ENCODE measurements at places on chromosomes 3 and 15.

GRCh38 chr3:126081618-126082361, 2.1 kb downstream of the SLC41A3 start:
- DNase-seq: peak; percentile 29

DNA sequence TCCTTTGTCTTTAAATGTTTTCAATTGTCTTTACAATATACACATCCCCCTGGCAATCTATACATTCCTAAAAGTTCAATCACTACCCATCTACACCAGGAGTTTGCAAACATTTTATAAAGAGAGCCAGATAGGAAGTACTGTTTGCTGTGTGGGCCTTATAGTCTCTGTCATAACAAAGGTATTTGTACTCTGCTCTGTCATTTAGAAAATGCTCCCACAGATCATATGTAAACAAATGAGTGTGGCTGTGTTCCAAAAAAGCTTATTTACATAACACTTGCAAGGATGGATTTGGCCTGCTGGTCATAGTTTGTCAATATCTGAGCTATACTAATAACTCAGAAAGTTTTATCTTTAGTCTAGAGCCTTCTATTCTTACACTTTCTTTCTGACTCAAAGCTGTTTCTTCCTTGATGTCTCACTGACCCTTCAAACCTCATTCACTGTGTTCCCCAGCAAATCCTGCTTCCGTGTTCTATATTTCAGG, 511.9 kb downstream of the GBE1 start:
- no peak for DNase-seq

GRCh38 chr15:68303560-68304436, 26.3 kb downstream of the FEM1B start:
- DNase-seq: no peak

DNA sequence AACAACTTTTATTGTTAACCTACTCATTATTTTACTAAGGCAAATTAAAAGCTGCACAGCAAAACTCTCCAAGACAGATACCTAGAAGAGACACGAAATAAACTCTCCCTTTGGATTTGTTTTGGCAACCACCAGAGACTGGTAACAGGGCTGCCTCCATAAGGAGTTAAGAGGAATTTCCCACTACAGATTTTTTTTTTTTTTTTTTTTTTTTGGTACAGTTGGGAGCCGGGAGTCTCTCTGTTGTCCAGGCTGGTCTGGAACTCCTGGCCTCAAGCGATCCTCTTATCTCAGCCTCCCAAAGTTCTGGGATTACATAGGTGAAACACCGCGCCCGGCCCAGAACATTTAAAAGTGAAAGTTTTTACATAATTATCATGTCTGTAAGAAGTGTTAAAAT, 73.6 kb upstream of the VGLL4 start:
- DNase-seq: no peak

- DNase-seq: peak; percentile 54
These were observed 1.3 kb upstream of the CHRNB4 start for GRCh38 chr15:78642331-78642730.

DNA sequence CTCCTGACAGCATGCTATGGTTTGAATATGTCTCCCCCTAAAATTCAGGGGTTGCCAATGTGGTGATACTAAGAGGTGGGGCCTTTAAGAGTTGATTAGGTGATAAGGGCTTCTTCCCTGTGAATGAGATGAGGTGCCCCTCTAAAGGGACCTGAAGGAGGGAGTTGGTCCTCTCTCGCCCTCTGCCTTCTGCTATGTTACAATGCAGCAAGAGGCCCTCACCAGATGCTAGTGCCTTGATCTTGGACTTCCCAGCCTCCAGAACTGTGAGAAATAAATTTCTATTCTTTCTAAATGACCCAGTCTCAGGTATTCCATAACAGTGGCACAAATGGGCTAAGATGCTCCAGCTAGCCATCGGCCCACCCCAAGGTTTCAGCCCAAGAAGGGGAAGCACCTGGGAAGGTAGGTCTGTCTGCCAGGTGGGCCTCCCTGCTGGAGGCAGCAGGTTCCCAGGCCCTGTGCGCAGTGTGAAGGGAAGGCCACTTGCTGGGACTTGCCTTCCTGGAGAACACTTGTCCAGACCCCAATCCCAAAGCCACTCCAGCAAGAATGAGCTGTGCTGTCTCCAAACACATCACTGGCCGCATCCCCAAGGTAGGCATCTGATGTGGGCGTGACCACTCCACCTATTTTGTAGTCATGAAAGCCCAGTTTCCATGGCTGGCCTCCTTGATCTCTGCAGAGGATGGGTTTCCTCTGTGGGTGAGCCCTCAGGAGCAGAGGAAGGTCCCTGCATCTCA, 9.0 kb downstream of the TGM4 start:
- no peak for DNase-seq

- DNase-seq: no peak
These were observed 302.2 kb upstream of the CTDSPL start for GRCh38 chr3:37559461-37559860.

GRCh38 chr3:65785065-65785645, 253.6 kb downstream of the MAGI1 start:
- DNase-seq: peak; percentile 39

GRCh38 chr3:18062657-18063025, 320.2 kb upstream of the TBC1D5 start:
- DNase-seq: no peak

DNA sequence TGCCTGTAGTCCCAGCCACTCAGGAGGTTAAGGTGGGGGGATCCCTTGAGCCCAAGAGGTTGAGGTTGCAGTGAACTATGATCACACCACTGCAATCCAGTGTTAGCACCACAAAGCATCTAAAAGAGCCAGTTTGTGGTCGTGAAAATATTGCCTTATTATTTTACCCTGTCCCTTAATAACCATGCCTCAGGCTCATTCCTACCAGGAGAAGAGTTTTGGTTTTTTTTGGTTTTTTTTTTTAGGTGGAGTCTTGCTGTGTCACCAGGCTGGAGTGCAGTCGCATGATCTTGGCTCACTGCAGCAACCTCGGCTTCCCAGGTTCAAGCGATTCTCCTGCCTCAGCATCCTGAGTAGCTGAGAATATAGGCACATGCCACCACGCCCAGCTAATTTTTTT, 17.9 kb upstream of the AVEN start:
- DNase-seq: no peak

DNA sequence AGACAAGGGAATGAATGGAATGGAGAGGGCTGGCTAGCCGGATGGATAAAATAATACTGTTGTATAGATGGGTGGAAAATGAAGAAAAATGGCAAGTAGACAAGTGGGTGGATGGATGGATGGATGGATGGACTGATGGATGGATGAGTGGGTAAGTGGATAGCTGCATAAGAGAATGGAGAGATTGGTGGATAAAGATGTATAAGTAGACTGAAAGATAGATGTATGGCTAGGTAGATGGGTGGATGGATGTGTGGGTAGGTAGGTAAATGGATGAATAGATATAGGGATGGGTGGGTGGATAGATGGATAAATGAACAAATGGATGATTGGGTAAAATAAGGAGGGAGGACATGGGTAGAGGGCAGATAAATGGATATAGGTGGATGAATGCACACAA, 13.9 kb downstream of the CPNE9 start:
- DNase-seq: no peak

DNA sequence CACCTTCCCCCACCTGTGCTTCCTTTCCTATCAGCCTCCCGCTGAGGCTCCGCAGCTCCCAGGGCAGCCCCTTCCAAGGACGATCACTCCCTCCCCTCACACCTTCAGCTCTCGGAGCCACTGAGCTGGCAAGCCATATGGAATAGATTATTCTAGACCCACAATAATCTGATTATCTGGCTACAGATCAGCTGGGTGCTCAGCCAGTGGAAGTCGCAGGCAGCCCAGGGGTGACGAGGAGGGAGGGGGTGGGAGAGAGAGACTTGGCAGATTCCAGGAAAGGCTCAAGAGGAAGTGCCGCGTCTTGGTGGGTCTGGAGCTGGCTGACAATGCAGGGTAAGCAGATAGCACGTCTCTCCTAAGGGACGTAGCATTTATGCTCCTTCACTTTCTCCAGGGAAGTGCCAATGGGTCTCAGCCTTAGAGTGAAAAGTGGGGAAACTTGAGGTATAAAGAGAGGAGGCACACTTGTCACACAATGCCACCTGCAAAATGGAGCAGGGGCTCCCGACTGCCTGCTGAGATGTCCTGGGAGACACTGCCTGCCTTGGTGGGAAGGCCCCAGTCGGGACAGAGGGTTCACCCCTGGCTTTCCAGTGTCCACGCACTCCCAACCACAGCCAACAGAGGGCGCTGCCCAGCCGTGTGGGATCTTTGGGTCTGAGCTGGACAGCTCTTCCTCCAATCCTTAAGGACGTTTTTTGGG, 9.4 kb upstream of the MESP1 start:
- peak; percentile 76 for DNase-seq

GRCh38 chr15:42138411-42138810, 18.0 kb downstream of the PLA2G4F start:
- no peak for DNase-seq

- no peak for DNase-seq
These were observed 46.9 kb downstream of the HDGFL3 start for GRCh38 chr15:83160741-83161140.

DNA sequence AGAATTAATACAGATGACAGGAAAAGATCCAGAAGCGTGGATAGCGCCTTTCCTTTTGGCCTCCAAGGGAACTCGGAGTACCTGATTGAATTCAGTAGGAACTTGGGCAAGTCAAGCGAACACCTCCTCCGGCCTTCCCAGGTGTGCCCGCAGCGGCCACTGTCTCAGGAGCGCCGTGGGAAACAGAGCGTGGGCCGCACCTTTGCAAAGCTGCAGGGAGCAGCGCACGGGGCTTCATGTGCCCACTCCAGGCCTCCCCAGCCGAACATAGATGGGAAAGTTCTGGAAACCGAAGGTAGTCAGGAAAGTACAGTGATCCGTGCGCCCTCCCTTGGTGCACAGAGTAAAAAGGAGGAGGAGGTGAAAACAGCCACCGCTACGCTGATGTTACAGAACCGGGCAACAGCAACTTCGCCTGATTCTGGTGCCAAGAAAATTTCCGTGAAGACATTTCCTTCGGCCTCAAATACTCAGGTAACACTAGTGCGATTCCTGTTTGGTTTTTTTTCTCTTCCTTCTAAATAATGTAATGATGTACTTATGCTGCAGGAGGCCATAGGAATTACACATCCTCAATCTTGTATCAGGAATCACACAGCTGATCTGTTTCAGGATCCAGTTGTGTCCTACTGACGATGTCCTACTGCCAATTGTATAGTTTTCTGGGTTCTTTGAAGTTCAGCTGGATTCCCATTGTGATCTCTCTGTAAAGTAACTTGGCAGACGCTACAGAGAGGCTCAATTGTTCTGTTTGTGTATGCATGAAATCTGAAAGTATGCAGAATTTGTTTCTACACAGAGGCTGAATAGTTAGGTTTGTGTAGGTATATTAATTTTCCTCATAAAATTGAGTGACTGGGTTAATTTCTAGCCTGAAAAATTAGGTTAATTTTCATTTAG, 63.1 kb downstream of the CGNL1 start:
- DNase-seq: no peak

DNA sequence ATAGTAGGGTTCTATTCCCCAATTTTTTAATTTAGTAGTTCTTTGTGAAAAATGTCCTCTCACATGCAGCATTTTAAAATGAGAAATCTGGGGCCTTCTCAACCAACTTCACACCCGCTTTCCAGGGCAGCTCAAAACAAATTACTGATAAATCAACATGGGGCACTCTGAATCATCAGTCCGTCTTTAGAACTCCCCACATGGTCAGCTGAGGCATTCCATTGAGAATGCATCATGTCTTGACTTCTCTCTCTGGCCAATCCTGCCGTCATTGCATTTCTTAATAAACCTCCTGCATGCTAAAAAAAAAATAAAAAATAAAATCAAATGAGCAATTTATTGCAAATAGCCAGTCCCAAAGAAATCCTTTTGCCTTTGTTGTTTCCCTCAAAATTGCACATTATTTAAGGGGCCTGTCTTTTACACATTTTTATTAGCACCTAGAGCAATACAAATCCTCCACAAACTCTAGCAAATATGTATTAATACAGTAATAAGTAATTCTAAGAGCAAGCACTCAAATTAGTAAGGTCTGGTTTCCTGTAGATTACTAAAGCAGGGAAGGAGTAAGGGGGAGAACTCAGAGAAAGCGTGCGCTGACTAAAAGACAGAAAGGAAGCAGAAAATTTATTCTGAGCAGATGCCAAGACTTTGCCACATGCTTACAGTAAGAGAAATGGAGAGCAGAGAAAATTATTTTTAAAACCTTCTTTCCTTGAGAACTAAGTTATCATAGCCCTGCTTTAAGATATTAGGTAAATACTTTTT, 175.7 kb downstream of the TNIK start:
- peak; percentile 67 for DNase-seq

DNA sequence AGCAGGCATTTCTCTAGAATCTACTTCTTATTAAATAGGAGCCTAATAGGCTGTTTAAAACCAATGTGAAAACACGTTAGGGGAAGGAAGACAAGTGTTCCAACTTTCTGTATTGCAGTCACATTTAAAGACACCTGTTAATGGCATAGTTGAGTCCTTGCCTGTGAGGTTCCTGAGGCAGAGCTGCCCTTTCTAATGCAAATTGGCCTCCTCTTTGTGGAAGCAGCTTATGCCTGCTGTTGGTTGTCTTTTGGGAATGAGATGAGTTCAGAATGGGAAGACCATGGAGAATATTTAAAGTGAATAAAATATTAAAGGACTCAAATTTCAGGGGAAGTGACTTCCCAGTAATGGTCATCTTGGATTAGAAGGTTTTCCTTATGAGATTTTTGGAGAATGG, 51.2 kb downstream of the NEK11 start:
- no peak for DNase-seq

GRCh38 chr15:28881170-28881569, 4.6 kb upstream of the APBA2 start:
- DNase-seq: peak; percentile 15

DNA sequence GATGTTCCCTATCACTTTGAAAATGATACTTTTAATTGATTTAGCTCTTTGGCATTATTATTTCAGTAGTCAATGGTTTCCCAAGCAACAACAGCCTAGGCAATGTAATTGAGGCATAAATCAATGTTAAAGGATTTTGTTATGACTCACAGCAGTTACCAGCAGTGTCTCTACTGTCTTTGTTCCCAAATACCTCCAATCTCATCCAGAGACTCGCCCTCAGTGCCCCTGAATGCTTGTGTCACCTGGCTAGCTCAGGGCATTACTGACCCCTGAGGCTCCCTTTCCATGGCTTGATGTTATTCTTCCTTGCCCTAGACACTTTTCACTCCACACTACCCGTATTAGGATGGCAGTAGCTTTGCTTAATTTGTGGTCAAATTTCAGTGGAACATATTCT, 227.2 kb downstream of the SQOR start:
- no peak for DNase-seq

DNA sequence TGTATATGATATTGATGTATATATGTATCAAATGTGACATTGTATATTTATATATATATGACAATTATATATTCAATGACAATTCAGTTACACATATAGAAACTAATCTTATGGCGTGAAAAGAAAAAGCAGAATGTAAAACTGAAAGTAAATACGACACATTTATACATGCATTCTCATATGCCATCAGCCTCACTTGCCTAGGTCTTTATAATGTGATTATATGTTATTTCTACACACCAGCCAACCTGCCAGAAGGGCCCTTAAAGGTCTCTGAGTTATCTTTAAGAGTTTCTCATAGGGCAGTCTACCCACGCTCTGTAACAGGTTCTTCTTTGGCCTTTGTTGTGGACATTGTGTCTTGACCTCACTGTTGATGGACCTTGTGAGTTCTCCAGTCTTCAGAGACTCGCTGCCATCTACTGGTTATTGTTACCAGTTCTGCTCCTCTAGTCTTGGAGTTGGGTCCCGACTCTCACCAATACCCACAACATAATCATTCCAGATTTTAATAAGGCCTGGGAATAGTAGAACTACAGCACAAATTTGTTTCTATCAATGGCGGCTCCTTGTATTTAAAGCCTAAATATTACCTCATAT, 371.5 kb upstream of the GOLIM4 start:
- peak; percentile 24 for DNase-seq

Data from NCI-H446 (cell line).